Posterior vena cava (tissue), 2 donors: ENCODE measurements at places on chromosomes 6 and 20.

DNA sequence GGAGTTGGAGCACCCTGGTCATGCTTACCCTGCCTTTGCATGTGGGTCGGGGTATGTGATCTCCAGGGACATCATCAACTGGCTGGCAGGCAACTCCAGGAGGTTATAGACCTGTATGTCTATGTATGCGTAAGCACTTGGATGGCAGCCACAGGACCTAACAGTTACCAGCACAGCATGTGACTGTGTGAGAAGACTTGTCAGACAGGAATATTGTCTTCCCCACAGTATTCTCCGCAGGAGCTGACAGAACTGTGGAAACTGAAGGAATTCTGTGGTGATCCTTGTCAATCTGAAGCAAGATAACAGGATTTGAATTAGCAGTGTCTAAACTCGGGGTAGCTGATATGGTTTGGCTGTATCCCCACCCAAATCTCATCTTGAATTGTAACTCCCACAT, 59.2 kb downstream of the TMEM244 start:
- DNase-seq, result no peak

DNA sequence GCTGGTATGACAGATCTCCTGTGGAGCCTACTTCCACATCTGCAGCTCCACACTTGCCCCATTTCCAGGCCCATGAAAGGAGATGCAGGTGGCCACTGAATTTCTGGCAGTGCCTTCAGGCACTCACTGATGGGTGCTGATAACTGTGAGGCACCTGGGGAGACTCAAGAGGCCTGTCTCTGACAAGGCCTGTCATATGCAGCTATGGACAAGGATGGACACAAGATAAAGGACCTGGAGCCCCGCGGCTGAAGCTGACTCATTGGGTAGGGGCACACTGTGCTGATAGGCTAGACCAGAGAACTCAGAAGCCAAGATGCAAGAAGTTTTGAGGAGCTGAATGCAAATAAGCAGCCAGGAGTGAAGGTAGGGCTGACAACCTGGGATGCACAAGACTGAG, 81.0 kb upstream of the LRFN2 start:
- DNase-seq, result no peak

DNA sequence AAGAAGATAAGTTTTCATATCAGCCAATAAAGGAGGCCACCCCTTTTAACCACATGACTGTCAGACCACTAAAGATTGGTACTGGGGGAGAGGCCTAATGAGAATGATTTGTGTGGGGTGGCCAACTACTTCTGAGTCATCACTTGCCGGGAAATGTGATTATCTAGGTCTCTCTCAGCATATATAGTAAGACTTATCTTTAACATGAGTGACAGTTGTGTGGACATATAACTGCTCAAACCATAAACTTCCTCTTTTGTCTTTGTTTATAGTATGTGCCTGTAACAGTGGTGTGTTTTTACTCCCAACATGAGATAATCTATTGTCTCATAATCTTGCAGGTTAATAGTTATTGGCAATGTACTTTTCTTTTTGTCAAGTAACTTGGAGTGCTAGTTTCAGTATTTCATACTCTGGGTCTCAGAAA, 312.4 kb downstream of the CDKAL1 start:
- no peak for DNase-seq

GRCh38 chr6:79801362-79801761, 146.0 kb downstream of the ELOVL4 start:
- no peak for DNase-seq

DNA sequence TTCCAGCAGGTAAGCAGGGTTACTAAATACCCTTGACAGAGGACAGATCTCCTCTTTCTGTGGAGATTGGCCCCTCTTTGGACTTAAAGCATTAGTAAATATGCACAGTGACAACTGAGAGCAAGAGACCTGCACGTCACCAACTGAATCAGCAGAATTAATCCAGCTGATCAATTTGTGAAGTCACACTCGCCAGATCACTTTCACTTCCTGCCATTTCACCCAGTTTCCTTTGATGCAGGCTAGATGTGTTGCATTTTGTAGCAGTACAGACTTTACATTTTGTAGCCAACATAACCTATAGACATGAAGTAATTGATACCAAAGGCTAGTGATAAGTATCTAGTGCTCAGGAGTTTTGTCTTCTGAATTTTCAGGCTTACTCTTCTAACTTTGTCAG, 11.9 kb downstream of the SYNE1 start:
- DNase-seq, result no peak

GRCh38 chr20:51797357-51798025, 4.8 kb downstream of the SALL4 start:
- no peak for DNase-seq
